ENCODE measurements at places on chromosomes 3 and 15.

DNA sequence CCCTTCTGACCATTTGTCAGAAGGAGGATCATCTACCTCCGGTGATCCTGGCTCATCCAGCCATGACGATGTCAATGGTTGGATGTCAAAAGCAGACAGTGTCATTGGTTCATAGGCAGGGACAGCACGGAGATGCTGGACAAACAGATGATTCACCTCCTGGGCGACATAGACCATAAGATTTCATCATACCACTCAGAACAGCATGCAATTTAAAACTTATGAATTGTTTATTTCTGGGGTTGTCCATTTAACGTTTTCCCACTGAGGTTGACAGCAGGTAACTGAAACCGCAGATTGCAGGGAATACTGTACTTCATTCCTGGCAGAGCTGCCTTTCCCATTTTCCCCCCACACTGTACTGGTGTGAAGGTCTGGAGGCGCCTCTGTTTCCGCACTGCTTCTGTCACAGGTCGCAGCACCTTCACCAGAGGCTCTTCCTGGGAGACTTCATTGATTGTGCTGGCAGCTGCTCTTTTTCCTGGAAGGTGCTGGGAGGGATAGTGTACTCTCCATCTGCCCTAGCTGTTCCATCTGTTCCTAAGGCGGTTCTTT lies 32.5 kb upstream of the TMOD3 start:
- DNase-seq: no peak

GRCh38 chr15:89282631-89283030 lies 38.9 kb downstream of the FANCI start:
- no peak for DNase-seq

DNA sequence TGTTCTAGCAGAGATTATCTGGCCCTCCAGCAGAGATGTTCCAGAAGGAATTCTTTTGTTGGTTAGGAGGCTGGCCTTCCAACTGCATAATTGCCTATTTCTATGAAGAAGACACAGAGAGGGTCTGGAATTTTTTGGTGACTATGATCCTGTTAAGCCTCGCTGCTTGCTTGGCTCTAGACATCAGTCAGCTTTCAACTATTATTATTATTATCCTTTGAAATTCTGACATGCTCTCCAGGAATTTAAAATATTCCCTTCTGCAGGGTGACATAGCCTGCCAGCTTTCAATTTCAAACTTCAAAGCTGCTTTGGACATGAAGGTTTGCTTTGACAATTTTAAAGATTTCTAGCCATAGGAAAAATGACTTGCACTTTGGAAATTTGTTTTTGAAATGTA lies 26.3 kb upstream of the ZNF148 start:
- DNase-seq: no peak

- peak; percentile 12 for DNase-seq
Measured at GRCh38 chr3:116051040-116051439, 394.2 kb downstream of the LSAMP start.

- DNase-seq: no peak
Measured at GRCh38 chr3:47978386-47978785, 37.8 kb downstream of the MAP4 start.

DNA sequence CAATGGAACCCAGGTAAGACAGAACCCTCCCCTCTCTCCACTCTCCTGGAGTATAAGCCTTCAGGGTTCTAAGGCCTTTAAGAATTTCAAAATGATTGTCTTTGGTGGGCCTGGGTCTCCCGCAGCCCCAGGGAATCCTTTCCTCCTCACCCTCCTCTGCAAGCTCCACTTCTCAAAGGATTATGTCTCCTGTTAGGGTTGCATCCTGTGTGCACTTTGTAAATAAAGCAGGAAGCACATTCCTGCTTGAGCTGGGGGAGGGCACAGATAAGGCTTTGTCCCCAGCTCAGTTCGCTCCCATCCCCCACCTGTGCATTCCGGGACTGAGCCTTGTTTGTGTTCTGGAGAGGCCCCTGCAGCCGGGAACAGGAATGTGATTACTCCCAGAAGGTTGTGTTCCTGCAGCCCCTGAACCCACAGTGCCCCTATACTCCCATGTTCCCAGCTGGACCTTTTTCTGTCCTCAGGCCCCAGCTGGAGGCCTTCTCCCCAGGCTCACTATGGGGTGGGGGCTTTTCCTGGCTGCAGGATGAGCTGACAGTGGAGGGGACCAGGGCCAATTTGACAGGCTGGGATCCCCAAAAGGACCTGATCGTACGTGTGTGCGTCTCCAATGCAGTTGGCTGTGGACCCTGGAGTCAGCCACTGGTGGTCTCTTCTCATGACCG lies 9.5 kb downstream of the TYRO3 start:
- DNase-seq: no peak

- DNase-seq: no peak
Measured at GRCh38 chr3:116148881-116149851, 296.1 kb downstream of the LSAMP start.

GRCh38 chr15:88091444-88092016 lies 165.0 kb downstream of the NTRK3 start:
- no peak for DNase-seq

- DNase-seq: no peak
Measured at GRCh38 chr3:33211444-33211843, 7.2 kb downstream of the SUSD5 start.

DNA sequence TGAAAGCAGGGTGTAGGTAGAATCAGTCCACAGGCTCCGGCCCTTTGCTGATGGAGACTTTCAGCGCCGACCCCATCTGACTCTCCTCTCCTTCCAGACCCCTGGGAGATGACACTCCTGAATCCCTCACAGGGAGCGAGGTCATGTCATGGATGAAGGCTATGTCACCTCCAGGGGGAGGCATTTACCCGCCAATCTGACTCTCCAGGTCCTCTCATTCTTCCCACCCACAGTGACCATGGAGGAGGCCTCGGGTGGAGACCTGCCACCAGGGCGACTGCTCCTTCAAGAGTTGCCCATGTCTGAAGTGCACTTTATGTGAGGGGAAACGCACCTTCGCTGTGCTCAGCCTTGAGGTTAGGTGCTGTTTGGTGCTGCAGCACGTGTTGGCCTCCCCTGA lies 112.7 kb downstream of the KLF13 start:
- DNase-seq: peak; percentile 73

All from GM12865 (cell line).